ENCODE measurements at places on chromosomes 11 and 22.

- no peak for DNase-seq
These were observed 628.8 kb upstream of the CCDC90B start for GRCh38 chr11:83914995-83915394.

DNA sequence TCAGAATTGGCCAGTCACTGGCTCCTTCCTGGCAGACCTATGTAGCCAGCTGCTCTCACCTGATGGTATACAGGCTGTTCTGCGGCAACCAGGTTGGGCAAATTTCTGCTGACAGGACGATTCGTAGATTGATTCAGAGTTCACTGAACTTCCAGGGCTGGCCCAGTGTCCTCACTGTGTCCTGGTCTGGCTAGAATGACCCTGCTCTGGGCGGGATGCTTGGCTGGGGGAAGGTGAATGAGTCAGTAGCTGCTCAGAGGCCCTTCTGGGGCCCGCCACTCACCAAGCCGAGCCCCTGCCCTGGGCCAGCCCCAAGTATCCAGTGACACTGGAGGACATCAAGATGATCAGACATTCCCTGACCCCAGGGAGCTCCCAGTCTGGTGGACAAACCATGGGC, 62.9 kb upstream of the WNT11 start:
- no peak for DNase-seq

- DNase-seq: no peak
These were observed 33.8 kb downstream of the BLID start for GRCh38 chr11:122082205-122082604.

DNA sequence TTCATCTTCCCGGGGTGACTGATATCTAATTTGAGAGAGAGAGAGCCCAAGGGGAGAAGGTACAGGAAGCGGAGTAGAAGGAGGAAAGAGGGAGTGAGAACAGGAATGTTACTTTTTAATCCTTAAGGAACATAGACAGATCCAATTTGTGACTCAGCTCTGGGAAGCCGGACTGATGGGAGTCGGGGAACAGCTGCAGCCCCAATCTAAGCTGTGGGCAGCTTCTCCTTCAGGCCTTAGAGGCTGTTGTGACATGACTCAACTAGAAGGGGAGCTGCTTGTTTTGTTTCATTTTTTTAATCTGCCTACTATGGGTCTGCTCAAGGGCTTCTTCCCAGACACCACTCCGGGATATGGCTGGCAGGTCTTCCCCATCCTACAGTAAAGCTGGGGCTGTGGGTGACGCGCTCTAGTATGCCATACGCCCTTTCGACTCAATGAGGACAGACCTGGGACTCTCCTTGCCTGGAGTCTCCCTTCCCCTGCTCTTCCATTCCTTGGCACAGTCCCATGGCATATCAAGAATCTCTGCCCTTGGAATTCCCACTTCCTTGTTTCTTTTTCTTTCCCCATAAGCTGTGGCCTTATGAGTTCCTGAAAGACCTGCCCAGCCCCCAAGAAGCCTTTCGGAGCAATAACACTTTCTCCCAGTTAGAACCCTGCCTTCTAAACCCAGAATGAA, 103.3 kb upstream of the AKIP1 start:
- no peak for DNase-seq

GRCh38 chr22:20741634-20742581, 32.0 kb upstream of the SERPIND1 start:
- DNase-seq: peak; percentile 66

- no peak for DNase-seq
These were observed 43.9 kb downstream of the ADM start for GRCh38 chr11:10348650-10349280.

DNA sequence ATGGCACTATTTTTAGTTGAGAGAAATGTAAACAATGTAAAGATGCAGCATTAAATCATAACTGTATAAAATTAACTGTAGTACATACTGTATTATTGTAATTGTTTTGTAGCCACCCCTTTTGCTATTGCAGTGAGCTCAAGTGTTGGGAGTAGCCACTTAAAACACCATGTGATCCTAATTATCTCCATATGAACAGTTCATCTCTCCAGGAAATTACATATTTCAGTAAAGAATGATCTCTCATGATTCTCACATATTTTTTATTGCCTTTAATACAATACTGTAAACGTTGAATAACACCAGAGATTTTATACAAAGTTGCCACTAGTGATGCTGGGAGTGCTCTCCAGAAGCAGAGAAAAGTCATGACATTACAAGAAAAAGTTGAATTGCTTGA, 1768.6 kb downstream of the LRRC4C start:
- no peak for DNase-seq

DNA sequence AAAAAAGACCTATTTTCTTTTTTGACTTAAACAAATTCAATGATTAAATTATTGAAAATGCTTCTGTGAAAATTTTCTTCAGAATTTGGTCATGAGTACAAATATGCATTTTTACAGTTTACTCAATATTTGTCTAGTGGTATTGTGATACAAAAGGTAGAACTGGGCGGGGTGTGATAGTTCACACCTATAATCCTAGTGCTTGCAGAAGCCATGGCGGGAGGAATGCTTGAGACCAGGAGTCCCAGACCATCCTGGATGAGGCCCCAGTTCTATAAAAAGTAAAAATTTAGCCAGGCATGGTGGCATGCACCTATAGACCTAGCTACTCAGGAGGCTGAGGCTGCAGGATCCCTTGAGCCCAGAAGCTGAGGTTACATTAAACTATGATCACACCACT, 90.6 kb downstream of the ARHGAP42 start:
- DNase-seq: no peak

GRCh38 chr11:95999711-96000406, 76.0 kb upstream of the MTMR2 start:
- no peak for DNase-seq

DNA sequence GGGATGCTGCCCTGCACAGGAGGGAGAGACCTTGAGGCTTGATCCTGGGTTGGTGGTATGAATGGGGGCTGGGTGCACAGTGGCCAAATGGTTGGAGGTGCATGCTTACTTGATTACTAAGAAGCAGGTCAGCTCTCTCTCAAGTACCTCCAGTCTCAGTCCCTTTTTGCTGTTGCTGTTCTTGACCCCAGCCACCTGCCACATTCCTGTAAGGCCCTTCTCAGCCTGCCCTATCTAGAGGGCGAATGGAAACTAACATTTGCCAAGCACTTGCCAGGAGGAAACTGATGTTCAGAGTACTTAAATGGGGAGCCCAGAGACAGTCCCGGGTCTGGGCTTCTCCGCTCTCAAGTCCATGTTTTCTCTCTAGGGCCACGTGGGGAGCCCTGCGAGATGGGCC, 39.9 kb downstream of the CABIN1 start:
- no peak for DNase-seq

- DNase-seq: no peak
These were observed 77.0 kb upstream of the MYOD1 start for GRCh38 chr11:17642370-17642769.

GRCh38 chr11:65078151-65078550, 5.7 kb downstream of the CDCA5 start:
- peak; percentile 80 for DNase-seq

GRCh38 chr22:25656724-25657123, 85.3 kb upstream of the MYO18B start:
- DNase-seq: no peak

GRCh38 chr11:125347261-125347585, 148.8 kb downstream of the FEZ1 start:
- no peak for DNase-seq

- no peak for DNase-seq
These were observed 2.1 kb downstream of the TRIM29 start for GRCh38 chr11:120135838-120136237.

- no peak for DNase-seq
These were observed 548.1 kb downstream of the CNTN5 start for GRCh38 chr11:99568808-99569207.

DNA sequence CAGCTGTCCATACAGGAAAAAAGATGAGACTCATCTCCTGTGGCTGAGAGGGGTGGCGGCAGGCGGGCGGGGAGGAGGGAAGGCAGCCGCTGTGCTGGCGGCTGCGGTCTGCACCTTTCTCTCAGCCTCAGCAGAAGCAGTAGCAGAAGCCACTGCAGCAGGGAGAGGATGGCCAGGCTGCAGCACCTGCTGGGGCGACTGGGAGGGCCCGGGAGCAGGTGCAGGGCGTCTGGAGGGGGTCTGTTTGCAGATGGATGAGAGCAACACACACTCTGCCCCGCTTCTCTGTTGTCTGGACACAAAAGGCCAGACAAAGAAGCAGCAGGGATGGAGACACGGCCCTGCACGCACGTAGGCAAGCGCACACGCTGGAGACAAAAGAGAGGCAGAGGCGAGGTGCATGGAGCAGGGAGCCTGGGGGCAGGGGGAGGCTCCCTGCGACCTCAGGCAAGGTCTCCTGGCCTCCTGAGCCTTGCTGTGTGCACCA, 9.3 kb upstream of the MIAT start:
- DNase-seq: peak; percentile 70

DNA sequence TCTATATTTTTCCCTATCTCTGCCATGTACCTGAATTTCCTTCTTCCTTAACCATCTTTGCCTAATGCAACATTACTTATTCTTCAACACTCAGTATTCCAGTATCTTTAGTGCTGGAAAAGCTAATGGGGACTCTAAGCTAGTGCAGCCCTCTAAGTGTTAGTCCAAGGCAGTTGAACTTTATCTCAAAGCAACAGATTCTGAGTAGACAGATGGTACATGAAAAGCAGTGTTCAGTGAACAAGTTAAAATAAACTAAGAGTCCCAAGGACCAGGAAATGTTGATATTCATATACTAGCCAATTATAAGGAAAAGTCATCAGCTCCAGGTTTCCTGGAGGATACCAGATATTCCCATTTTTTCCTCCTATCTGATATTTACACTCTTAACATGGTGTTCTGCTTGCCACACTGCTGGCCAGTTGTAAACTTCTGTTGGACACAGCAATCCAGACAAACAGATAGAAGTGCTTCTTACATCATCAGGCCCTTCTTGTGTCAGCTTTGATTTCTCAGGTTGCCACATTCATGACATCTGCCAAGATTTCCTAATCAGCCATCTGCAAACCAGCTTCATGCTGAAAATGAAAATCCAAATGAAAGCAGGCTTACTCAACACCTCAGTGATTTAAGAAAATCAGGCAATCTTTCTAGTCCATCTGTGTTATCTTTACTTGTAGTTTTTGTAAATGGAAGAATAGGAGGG, 255.9 kb upstream of the POU2AF2 start:
- peak; percentile 70 for DNase-seq

DNA sequence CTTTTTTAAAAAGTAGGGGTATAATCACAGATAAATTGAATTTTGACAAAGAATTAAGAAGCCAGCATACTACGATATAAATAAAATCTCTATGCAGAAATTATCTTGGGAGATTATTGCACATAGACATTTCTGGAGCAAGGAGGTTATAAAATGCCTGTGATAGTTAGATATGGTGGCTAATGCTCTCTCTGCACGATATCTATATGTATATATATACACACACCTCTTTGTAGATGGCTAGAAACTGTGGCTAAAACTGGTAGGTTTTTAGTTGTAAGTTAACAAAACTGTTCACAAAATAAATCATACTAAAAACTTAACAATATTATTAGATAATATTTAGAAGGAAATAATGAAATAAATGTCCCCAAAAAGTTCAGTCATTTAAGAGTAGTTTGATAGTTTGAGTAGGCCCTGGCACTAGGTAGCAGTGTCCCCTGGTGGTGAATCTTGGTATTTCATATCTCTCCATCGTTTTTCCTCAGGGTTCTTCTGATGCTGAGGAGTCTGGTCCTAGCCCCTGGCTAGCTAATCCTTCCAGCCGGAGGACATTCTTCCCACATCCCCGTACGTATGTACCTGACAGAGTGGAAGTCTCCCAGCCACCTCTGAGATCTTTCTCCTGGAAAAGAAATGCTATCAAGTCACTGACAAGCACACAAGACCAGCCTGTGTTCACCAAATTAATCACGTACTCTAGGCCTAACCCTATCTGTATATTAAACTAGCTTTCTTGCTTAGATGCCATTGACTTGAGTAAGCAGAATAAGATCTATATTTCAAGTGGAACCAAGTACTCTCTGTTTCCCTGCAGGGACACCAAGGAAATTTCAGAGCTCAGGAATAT, 32.2 kb downstream of the ART5 start:
- peak; percentile 76 for DNase-seq

Measured in hematopoietic multipotent progenitor cell treated with erythropoietin and hydrocortisone succinate and interleukin-3 and kit ligand, for 4 days (in vitro differentiated cells).